ENCODE measurements at places on chromosomes 5 and 9.

GRCh38 chr5:677131-678101 is 15.7 kb downstream of the TPPP start:
- DNase-seq, result no peak

- DNase-seq, result no peak
Measured at GRCh38 chr5:127440831-127441230, 76.6 kb upstream of the PRRC1 start.

DNA sequence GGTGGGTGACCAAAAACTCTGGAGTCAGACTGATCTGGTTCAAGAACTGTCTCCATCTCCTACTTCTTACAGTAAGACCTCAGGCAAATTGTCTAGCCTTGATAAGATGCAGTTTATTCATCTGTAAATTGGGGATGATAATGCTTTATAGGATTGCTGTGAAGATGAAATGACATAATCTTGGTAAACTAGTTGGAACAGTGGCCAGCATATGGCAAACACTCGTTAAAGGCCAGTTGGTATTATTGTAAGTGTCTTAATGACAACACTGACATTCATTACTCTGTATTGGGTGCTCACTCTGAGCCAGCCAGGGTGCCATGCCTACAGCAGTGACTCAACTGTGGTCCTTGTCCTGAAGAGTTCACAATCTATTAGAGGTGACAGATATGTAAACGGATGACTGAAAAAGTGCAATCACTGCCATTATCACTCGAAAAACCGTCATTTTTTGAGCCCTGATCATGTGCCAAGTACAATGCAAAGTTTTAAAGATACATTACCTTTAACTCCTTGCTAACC is 84.9 kb upstream of the HSPA9 start:
- DNase-seq, result no peak

DNA sequence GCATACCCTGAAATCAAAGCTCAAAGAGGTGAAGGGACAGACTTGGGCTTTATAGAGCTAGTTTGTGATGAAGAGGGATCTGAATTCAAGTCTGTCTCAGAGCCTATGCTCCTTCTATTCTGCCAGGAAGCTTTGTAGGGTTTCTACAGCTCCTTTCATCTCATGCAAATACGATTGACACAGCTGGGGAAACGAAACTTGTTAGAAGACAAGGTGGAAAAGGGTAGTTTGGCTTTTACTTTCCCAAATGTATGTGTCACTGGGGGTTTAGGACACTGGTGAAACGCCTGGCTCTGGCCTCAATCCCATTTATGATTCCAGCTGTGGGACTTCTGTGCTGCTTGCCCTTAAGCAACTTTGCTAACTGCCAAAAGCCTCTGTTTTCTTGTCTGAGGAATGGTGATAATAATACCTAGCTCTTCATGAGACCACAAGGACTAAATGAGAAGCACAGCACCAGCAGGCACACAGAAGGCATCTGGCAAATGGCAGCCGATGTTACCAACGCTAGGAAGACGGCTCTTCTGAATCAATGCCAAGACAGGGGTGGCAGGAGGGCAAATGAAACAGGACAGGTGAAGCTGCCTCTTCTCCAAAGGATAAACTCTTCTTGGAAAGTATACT is 70.3 kb upstream of the EQTN start:
- DNase-seq, result no peak

DNA sequence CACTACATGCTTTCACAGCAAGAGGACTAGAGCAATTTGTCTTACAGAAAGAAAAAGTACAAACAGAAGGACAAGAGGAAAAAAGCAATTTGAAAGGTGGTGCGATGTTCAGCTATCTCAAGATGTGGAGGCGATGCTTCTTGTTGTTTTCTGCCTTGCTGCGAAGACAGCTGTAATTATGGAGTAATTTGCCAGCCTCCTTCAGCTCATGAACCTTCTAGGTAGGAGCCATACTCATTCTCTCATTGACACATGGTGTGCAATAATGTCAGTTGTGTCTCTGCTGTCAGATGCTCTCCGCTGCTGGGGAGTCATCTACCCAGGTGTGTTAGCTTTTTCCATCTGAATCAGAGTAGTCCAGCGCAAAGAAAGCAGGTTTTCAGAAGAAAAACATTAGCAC is 424.5 kb downstream of the NR2F1-AS1 start:
- no peak for DNase-seq

DNA sequence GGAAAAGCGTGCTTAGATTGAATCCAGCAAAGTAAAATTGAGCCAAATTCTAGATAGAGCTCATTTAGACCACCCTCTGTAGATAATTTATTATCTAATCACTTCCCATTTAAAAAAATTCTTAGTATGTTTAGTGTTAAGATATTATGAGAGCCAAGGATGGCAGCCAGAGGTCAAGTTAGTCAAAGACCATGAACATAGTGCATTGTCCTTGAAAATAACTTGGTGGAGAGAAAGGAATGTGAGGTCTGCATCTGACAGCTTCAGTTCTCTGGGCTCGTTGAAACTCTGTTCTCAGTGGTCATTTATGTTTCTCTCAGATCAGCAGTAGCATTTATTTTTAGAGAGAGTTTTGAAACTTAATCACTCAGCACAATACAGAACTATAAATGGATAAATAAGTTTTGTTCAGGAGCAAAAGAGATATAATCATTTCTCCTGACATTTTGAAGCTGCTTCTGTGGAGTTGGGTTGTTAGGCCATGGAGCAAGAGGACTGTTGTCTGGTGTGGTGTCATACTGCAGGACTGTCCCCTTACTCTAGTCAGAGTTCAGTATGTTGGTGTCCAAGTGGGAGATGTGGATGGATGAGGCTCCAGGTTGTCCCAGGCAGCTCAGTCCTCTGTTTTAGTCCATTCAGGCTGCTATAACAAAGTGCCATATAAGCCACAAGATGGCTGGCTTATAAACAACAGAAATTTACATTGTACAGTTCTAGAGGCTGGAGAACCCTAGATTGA is 337.7 kb downstream of the FBXL7 start:
- no peak for DNase-seq

- DNase-seq, result peak; percentile 63
Measured at GRCh38 chr5:172782169-172783039, 11.4 kb upstream of the DUSP1 start.

- no peak for DNase-seq
Measured at GRCh38 chr5:12073426-12073825, 169.2 kb upstream of the CTNND2 start.

DNA sequence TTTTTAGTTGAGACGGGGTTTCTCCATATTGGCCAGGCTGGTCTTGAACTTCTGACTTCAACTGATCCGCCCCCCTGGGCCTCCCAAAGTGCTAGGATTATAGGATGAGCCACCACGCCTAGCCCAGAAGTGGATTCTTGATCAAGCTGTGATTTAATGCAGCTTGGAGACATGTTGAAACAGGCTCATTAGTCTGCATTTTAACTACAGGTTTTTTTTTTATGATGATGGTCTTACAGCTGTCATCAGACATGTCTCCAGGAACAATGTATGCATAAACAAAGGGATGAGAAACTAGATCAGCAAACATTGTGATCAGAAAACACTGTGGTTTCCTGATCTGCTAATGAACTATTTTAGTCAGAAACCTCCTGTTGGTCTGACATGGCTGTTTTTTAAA is 30.0 kb upstream of the PLPP1 start:
- DNase-seq, result peak; percentile 33

GRCh38 chr9:82987370-82988189 is 75.4 kb downstream of the RASEF start:
- peak; percentile 32 for DNase-seq

DNA sequence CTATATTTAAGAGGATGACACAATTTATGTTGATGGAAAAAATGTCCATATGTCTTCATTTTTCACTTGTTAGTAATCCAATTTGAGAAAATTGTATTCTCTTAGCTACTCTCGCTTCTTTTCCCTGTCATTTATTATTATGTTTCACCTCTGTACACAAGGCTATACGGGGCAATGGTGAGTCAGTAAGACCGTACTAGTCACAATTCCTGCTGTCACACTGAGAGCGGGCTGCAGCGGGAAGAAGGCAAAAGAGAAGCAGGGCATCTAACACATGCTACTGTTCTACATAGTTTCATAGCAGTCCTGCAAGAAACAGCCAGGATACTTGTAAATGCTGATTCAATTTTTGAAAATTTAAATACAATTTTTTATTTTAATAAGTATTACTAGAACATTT is 23.3 kb upstream of the PRDM9 start:
- DNase-seq, result no peak

DNA sequence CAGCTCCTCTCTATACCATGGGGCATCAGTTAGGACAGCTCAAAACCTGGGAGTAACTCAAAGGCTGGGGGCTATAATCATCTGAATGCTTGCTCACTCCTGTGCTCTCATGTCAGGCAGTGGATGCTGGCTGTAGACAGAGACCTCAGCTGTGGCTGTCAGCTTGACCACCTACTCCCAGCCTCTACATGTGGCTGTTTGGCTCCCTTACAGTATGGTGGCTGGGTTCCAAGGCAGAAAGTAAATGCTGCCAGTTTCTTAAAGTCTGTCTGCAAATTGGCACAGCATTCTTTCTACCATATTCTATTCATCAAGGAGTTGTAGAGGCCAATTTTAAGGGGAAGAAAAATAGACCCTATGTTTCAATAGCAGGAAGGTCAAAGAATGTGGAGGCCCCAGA is 66.9 kb downstream of the TMC1 start:
- DNase-seq, result no peak

DNA sequence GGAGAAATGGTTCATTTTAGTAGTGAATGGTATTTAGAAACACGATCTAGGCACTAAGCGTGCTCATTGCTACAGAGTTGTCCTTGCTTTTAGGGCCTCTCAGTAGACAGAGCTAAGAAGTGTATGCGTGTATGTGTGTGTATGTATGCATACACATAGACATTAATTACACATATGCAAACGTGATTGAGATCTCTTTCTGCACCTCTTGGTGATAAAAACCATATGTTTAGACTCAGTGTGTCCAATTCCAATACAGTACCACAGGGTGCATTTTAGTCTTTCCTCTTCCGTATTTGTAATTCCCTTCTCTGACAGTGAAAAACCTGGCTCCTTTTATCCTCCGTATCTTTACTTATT is 13.1 kb downstream of the TRIO start:
- DNase-seq, result no peak

DNA sequence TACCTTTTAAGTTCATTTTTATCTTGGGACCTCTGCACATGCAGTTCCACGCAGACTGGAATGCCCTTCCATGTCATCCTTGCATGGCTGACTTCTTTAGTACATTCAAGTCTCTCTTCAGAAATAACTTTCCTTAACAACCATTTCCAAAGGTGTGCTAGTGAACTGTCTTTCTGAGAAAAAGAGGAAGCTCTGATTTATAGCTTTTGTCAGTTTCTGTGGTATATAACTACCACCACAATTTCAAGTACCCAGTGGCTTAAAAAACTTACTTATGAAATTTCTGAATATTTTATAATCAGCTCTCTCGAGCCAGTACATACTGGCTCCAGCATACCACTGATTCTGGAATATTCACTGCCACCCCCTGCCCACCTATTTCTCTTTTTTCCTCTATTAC is 1613.8 kb downstream of the MAT2B start:
- DNase-seq, result no peak

GRCh38 chr5:2003206-2003605 is 120.5 kb upstream of the IRX4 start:
- DNase-seq, result no peak

- no peak for DNase-seq
Measured at GRCh38 chr9:4670591-4670990, 4.3 kb upstream of the SPATA6L start.

DNA sequence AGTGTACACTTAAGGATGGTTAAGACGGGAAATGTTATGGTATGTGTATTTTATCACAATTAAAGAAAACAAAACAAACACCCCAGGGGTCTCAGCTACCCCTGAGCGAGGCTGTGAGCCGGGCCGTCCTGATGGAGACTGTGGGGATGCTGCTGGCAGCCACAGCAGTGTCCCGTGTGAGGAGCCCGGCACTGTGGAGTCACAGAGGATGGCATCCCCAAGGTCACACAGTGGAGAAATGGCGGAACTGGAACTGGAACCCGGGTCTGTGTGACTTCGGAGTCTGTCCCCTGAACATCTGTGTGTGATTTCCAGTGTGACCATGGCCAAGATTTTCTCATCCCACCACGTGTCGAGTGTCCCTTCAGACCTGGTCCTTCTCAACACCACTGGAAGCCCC is 80.7 kb upstream of the PHYKPL start:
- no peak for DNase-seq

- DNase-seq, result no peak
Measured at GRCh38 chr5:67934976-67935375, 280.6 kb upstream of the PIK3R1 start.

GRCh38 chr5:44329716-44330115 is 59.5 kb downstream of the FGF10 start:
- DNase-seq, result peak; percentile 23
